Right atrium auricular region (tissue), 2 donors: ENCODE measurements at places on chromosomes 12 and 14. TPM values are rescaled to one million over a fixed set of nuclear protein-coding genes. Genes with fewer than 3 reads are reported as not detected.
A peak's percentile ranks its signal among the peaks of the same experiment; 100 is the strongest.

Gene KRT78
- not detected for total RNA-seq

Gene NOVA1
- 5.1 TPM for total RNA-seq

Gene CMKLR1
- 6.2 TPM for total RNA-seq

Gene RBM23
- total RNA-seq: 774 TPM

DNA sequence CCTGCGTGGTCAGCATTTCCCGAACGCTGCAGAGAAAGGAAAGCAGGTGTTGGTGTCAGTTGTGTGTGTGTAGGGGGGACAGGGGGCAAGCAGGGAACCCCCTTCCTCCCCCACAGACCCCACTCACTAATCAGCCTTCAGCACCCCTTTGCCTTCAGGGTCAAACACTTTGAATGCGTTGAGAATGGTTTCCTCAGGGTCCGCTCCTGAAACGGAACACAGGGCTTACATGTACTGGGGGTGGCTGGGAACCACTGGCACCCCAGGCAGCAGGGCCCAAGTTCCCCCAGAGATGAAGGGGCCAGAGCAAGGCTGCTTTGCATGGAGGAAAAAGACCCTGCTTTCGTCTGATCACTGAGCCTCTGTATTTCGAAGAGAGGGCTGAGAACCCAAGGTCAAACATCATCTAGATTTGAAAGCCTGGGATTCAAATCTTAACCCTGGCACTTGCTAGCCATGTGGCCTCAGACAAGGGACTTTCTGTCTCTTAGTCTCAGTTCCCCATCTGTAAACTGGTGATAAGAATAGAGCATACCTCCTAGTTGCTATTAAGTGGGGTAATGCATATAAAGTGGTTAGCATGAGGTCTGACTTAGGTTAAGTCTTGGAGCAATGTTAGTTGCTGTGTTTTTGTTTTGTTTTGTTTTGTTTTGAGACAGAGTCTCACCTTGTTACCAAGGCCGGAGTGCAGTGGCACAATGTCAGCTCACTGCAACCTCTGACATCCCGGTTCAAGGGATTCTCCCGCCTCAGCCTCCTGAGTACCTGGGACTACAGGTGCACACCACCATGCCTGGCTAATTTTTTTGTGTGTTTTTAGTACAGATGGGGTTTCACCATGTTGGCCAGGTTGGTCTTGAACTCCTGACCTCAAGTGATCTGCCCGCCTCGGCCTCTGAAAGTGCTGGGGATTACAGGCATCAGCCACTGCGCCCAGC lies 7.0 kb downstream of the MYL2 start:
- no peak for DNase-seq

DNA sequence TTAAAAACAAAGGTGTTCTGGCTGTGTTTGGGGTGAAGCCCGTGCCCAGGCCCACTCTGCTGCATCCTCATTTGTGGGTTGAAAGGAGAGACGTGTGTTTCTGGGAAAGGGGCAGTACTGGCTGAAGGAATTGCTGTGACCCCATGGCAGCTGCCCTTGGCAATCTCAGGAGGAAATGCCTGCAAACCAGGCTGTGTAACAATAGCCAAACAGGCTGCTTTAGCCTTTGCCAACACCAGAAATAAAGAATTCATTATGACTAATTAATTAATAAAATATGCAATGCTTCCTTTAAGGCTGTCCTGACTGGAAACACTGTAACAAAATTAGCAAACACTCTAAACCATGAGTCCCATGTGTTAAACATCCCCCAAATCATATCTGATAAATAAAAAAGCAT lies 53.0 kb upstream of the KRR1 start:
- no peak for DNase-seq

DNA sequence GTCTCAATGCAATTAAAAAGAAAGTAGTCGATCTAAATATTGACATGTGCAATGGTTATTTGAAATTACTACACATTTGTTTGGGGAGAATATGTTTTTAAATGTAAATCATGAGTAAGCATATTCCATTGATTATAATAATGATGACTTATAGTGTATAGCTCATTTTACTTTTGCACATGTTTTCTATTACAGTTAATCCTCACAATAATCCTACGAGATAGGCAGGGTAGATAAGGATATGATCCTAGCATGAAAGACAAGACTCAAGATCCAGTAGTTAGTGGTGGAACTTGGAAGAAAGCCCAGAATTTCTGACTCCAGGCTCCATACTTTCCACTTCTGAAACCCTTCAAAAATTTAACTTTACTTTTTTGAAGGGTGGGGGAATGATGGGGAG lies 94.0 kb downstream of the NAV3 start:
- no peak for DNase-seq

DNA sequence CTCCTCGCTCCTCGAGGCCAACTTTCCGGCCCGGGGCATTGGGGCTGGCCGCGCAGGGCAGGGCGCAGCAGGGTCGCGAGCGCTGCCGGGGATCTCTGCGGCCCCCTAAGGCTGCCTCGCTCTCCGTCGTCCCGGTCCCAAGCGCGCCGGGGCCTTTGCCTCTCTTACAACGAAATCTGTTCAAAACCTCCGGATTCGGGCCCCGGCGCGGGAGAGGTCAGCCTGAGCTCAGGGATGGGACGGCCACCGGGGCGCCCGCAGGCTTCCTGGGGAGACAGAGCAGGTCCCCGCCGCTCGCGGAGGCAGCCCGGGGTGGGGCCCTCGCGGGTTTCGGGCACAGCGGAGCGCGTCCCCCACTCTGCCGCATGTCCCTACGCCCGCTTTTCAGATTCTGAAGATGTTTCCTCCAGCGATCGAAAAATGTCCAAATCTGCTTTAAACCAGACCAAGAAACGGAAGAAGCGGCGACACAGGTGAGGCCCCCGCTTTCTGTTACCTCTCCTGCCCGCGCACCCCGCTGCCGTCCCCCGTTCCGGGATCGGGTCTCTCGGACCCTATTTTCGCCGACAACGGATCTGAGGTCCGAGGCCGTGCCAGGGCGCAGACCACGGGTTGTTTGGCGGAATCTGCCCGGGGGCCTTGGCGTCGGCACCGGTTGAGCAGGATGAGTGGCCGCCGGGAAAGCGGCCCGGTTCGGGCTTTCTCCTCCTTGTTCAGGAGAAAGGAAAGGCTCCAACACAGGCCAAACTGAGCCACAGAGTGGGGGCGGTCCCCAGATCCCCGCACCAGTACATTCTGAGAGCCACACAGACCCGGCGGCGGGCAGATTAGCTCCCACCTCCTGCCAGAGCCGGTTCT lies 1.8 kb downstream of the VSX2 start:
- DNase-seq: no peak

DNA sequence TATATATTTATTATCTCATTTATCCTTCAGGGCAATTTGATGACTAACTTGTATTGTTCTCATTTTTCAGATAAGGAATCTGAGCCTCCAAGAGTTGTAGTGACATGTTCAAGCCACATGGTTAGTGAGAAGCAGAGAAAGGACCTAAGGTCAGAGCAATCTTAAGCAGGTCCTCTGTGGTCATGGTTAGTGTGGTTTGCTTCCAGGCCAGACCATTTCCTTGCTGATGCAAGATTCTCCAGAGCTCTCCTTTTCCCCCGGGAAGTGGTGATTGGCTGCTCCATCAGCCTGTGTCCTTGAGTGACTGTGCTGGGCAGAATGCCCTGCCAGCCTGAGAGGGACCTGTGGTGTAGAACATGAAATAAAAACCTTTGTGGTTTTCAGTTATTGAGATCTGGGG lies 141.3 kb downstream of the KTN1 start:
- peak; percentile 50 for DNase-seq
